ENCODE measurements at places on chromosomes 7 and 10.

DNA sequence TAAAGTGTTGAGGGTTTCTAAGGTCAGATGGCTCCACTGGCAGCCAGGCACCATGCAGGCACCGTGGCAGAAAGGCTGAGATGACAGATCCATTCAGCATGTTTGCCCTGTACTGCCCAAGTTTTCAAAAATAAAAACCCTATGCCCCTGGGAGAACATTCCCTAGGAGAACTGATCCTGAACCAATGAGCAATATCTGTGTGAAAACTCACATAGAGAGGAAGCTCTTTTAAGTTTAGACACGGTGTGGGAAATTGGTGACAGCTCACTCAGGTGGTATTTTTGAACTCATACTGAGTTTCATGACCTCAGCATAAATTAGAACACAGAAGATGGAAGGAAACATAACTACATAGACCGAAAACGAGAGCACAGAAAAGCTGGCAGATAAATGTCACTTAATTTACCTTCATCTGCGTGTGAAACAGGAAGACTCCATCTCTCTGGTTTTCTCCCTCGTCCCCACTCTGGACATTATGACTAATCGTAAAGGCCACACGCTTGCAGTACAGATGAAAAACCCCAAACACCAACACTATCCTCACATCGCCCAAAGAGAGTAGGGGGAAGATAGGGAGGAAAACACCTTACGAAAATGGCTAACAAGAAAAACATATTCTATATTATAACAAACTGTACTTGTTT, 127.8 kb downstream of the ICA1 start:
- DNase-seq = no peak

- DNase-seq = no peak
Measured at GRCh38 chr7:41114131-41114530, 588.8 kb downstream of the INHBA start.

GRCh38 chr7:1567049-1567771, 2.6 kb downstream of the PSMG3 start:
- DNase-seq = no peak

- DNase-seq = no peak
Measured at GRCh38 chr7:94182721-94183120, 178.6 kb upstream of the BET1 start.

- no peak for DNase-seq
Measured at GRCh38 chr7:87047-87446, 105.3 kb upstream of the FAM20C start.

- DNase-seq = no peak
Measured at GRCh38 chr7:107890493-107890961, 456 bp upstream of the DLD start.

DNA sequence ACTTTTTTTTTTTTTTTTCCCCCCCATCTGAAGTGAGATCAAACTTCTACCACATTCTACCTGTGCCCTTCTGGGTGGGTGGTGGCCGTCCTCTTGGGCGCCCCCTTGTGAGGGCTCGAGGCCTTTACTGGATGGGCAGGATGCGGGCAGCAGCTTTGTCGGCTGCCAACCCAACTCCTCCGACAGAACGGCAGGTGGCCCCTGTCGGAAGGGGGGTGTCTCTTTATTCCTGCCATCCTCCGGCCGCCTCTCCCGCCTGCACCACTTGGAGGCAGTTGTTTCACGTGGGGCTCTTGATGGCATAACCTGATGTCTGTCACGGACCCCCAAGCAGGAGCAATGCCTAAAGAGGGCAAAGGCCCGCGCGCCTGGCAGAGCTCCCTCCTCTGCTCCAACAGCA, 31.0 kb downstream of the AMZ1 start:
- DNase-seq = no peak

GRCh38 chr10:78342827-78343653, 309.4 kb downstream of the RPS24 start:
- no peak for DNase-seq

DNA sequence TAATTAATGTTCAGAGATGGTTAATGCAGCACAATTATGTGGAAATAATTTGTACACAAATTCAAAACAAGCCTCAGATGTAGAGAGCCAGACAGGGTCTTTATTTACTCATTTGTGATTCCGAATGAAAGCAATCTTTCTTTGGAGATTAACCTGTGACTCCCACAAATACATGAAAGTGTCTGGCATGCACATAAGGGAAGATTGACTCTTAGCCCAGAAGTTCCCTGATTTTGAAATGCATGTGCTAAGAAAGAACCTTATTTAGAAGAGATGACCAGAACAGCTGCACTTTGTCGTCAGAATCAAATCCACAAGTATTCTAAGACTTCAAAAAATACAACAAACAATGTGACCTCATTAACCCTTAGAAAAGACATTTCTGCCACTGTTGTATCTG, 45.1 kb downstream of the RNLS start:
- no peak for DNase-seq

GRCh38 chr10:102106998-102107397, 13.2 kb downstream of the LDB1 start:
- DNase-seq = no peak

DNA sequence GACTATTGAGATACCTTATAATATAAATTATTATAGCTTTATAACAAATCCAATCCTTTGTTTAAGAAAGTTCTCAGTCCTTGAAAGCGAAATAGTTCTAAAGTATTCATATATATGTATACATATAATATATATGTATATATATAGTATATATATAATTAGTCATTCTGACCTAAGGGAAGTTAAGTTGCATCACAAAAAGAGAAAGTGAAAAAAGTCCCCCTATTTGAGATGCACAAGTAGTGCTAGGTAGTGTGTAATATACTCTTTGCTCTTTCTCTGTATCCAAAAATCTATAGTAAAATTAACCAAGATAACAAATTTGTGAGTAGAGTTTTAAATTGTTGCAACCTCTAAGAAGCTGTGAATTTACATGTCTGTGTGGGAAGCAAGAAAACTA, 13.3 kb upstream of the IFIT1B start:
- DNase-seq = no peak

- no peak for DNase-seq
Measured at GRCh38 chr10:125165584-125166573, 5.5 kb upstream of the CTBP2 start.

GRCh38 chr7:75876126-75876881, 2.5 kb upstream of the RHBDD2 start:
- no peak for DNase-seq

GRCh38 chr10:131795761-131796160, 105.0 kb upstream of the PPP2R2D start:
- no peak for DNase-seq

DNA sequence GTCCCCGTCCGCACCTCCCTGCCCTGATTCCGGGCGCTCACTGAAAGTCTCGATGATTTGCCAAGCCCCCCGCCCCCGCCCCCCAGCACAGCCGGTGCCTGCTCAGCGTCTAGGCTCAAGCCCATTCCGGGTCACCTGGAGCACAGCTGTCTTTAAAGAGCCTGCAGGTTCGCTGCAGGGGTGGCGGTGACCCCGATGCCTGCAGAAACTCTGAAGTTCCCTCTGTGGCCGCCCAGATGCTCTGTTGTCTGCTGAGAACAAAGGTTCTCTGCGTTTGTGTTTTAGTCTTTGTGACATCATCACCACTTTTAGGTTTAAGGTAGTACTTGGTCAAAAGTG, 780 bp downstream of the VENTX start:
- DNase-seq = no peak

DNA sequence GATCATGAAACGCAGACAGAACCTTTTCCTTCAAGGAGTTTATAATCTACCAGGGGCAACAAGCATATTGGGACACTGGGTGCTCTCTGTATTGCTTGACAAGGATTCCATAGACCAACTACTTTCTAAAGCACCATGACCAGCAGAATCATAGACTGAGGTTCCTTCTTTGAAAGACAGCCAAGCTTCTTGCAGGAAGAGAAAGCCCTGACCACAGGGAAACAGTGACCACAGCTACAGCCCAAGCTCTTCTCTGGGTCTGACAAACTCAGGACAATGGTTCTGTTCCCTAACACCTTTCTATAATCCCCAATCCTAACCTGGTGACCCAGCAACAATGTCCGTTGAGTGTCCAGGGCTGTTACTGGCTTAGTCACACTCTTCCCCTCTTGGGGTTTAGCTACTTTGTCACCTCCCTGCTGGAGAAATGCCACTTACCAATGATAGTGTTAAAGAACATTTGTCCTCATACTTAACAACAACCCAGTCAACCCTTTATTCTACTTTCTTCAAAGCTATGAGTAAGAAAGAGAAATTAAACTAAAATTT, 155.7 kb downstream of the JAZF1 start:
- DNase-seq = no peak

DNA sequence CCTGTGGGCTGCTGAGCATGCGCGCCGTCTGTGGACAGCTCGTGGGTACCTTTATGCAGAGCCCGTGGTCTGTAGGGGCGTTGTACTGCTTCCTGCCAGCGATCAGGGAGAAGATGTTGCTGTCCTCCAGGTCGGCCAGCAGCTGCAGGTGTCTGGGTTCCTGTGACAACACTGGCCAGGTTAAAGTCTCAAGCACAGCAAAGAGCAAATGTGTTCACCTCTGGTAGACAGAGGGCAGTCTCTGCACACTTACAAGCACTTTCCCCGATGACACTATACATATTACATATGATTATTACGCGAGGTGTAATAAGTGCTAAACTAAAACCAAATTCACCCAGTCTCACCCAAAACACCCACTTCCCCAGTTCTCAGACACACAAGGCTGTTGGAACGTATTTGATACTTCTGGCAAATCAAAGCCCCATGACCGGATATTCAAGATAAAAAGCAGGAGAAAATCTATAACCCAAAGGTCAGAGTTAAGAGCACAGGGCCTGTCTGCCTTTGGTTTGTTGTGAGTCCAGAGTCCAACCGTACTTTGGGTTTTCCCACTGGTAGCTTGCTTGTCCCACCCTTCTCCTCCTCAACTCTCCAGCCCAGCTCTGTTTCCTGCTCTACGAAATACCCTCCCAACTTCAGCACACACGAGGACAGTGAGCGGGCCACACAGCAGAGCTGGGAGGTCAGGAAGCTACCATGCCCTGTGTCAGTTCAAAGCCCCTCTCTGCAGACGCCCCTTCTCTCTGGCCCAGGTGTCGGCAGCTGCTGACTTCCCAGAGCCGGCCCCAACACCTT, 49.7 kb upstream of the DDC start:
- DNase-seq = no peak

DNA sequence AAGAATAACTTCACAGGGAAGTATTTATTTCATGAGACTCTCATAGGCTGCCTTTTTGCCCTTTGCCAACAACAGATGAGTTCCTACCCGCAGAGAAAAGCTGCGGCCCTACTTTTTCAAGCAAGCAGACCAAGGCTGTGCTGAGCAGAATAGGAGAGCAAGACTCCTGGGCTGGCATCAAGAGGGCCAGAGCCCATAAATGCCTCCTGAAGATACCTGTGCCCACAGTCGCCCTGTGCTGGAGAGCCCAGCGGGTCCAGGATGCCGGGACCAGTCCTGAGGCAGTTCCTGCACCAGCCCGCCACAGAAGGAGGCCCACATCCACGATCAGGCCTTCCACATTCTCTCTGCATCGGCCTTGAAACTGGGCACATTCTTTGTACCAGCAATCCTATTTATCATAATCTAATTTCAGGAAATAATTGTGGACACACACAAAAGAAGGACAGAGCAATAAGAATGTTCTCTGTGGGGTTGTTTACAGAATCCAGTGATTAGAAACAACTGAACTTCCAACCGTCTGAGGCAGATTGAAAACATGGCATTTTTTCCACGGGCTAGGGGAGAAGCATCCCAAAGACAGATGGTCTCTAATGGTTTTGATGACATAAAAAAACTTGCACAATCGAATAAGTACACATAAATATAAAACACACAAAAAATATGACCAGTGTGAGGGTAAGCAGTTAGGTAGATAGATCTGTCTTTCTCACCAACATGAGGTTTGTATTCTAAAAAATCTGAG, 95.6 kb downstream of the CPXM2 start:
- no peak for DNase-seq

GRCh38 chr7:116455009-116455408, 44.5 kb upstream of the CAV2 start:
- no peak for DNase-seq

- DNase-seq = no peak
Measured at GRCh38 chr7:128168667-128169210, 72.3 kb upstream of the LEP start.

DNA sequence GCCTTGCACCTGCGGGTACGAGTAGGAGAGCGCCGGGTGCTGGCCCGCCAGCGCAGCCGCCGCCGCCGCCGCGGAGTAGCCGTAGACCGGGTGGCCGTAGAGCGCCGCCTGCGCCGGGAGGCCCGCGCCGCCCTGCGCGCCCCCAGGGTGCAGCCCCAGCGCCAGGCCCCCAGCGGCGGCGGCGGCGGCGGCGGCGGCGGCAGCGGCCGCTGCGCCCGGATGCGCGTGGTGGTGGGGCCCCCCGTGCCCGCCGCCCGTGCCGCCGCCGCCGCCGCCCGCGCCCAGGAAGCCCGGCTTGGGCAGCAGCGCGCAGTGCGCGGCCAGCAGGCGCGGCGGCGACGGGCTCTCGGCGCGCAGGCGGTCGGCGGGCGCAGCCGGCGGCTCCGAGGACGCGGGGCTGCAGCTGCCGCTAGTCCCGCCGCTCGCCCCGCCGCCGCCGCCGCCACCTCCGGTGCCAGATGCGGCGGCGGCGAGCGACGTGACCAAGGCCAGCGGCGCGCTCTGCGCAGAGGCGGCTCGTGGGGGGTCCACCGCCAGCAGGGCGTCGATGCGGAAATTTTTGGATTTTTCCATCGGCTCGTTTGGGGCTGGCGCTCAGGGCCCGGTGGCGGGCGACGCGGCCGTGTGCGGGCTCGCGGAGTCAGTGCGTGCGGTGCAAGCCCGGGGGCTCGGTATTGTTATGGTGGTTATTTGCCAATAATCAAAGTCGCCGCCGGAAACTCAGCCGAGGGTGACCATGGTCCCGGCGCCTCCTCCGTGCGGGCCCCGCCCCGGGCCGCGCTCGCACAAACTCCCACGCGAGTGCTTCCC, 480 bp downstream of the MNX1 start:
- DNase-seq = no peak

GRCh38 chr10:110973400-110973799, 54.0 kb downstream of the SHOC2 start:
- no peak for DNase-seq

DNA sequence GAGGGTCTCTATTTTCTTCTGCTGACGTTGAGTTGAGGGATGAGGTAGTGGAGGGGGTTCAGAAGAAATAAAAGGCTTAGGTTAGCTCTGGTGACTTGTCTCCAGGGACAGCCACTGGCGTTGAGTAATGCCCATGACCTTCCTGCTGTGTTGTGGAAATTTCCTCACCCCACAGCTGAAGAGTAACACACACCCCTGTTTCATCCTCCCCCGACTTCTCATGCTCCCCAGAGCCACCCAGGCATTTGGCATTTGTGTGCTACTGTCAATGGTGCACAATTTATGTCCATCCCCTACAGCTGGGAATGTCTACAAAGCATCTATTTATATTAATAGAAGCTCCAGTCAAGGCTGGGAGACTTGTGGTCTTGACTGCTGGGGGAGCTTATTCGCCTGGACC, 4.7 kb upstream of the TMEM72 start:
- DNase-seq = no peak

DNA sequence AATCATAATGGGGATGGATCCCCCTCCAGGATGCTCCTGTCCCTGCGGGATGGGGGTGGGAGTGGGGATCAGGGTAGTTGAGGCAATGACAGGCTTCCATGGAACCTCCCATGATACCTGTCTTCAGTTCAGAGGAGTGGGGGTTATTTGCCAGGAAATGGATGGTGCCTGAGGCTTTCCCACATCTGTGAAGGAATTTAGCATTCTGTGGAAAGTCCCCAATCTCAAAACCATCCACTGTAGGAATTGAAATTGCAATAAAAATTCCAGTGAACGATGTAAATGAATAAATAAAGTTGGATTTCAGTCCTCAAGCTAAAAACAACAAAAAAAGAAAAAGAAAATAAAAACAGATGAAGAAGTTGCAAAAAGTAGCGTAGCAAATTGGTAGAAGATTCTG, 81.9 kb downstream of the CHRM2 start:
- DNase-seq = no peak

- DNase-seq = no peak
Measured at GRCh38 chr10:99920486-99920885, 89.3 kb downstream of the DNMBP start.
